ENCODE measurements at places on chromosomes 11 and 22.
A peak's percentile ranks its signal among the peaks of the same experiment; 100 is the strongest.

DNA sequence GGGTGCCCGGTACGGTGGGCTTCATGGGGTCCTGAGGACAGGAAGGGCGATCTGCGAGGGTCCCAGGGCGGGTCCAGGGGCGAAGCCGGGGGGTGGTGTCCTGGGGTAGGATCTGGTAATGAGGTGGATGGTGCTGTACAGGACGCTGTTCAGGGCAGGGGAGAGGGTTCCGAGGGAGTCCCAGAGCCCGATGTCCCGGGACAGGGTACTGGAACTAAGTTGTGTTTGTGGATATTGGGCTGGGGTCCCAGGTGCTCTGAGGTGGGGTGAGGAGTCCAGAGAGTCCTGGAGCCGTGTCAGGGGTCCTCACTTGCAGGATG, 426 bp downstream of the LZTR1 start:
- no peak for DNase-seq

- DNase-seq, result peak; percentile 38
Measured at GRCh38 chr11:61955422-61956135, 5.4 kb downstream of the BEST1 start.

DNA sequence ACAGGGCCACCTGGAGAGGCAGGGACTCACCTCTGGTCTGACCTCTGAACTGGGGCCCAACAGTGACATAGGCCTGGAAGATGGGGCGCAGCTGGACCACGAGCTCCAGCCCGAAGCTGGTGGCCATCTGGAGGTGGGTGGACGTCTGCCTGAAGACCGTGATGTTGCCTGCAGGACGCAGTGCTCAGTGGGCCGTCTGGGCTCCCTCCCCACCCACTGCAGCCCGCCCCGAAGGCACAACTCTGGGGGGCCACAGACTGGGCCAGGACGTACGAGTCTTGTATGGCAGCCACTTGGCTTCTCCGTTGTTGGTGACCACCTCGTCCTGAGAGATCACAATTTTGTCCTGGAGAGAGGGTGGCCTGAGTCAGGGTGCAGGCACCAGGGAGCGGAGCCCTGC, 7.9 kb downstream of the MUC6 start:
- no peak for DNase-seq

DNA sequence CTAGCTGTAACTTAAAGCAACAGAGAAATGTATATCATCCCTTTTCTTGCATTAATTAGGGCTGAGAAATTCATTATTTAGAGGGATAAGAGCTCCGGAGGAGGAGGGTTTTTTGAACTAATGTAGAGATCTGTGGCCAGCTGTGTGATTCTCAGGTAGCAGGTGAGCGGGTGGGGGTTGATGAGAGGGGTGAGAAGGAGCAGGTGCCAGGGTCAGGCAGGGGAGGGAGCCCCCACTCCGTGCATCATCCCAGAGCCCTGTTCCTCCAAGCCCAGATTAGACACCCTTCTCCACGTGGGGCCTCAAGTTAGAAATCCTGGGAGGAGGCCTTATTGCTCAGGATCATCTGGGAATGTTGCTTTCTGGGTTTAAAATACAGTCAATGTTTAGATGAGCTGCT, 24.9 kb downstream of the ZBTB16 start:
- DNase-seq, result no peak

GRCh38 chr11:68810164-68810563, 31.6 kb downstream of the CPT1A start:
- no peak for DNase-seq

GRCh38 chr11:125164091-125164421, 495 bp upstream of the PKNOX2 start:
- DNase-seq, result no peak

- no peak for DNase-seq
Measured at GRCh38 chr22:43243324-43243723, 56.4 kb upstream of the TTLL12 start.

All from activated CD4-positive, alpha-beta T cell treated with anti-CD3 and anti-CD28 coated beads, Interleukin-2, amount 10 ng/mL, durations not matched to agents 7 days and 5 days (primary cell).